ENCODE measurements at places on chromosomes 5 and 9. TPM values are rescaled to one million over a fixed set of nuclear protein-coding genes. Genes with fewer than 3 reads are reported as not detected.

The PCDHAC1 gene
- 0.21 TPM for polyA plus RNA-seq

The SLCO6A1 gene
- not detected for polyA plus RNA-seq

The CCDC187 gene
- not detected for polyA plus RNA-seq

The C8G gene
- 0.28 TPM for polyA plus RNA-seq

The ANKRD20A1 gene
- polyA plus RNA-seq = not detected

The PCDHGB2 gene
- polyA plus RNA-seq = 4.5 TPM

The OCLN gene
- polyA plus RNA-seq = 6.5 TPM

The EGFLAM gene
- 0.13 TPM for polyA plus RNA-seq

The MOCS2 gene
- polyA plus RNA-seq = 35.2 TPM

The FYB1 gene
- not detected for polyA plus RNA-seq

The LHFPL2 gene
- polyA plus RNA-seq = 8.6 TPM

The BAAT gene
- polyA plus RNA-seq = 0.02 TPM

The PCDHB8 gene
- 3.0 TPM for polyA plus RNA-seq

The NTRK2 gene
- polyA plus RNA-seq = 0.05 TPM

The TMEM252 gene
- not detected for polyA plus RNA-seq

The SHOC1 gene
- not detected for polyA plus RNA-seq

The TEK gene
- polyA plus RNA-seq = 0.03 TPM

The ABO gene
- not detected for polyA plus RNA-seq

The ORM2 gene
- not detected for polyA plus RNA-seq

The OR1Q1 gene
- polyA plus RNA-seq = 0.29 TPM

The HNRNPAB gene
- 157 TPM for polyA plus RNA-seq

The PCSK5 gene
- polyA plus RNA-seq = 0.03 TPM

The OTULIN gene
- polyA plus RNA-seq = 10.4 TPM

The OGN gene
- 0.03 TPM for polyA plus RNA-seq

The B4GALT7 gene
- 37.5 TPM for polyA plus RNA-seq

The PCDHB9 gene
- 2.4 TPM for polyA plus RNA-seq

The ATP6V0E1 gene
- polyA plus RNA-seq = 215 TPM

The SPATA24 gene
- polyA plus RNA-seq = 7.6 TPM

The SLC36A1 gene
- polyA plus RNA-seq = 4.1 TPM

The EGFL7 gene
- polyA plus RNA-seq = 43.0 TPM

The ACTBL2 gene
- polyA plus RNA-seq = 0.99 TPM

The MRPL22 gene
- 41.0 TPM for polyA plus RNA-seq

The FAM81B gene
- polyA plus RNA-seq = 0.21 TPM

The GMCL2 gene
- polyA plus RNA-seq = not detected

The ESM1 gene
- polyA plus RNA-seq = 37.4 TPM

The PAEP gene
- not detected for polyA plus RNA-seq

The ZNF608 gene
- polyA plus RNA-seq = 5.2 TPM

The PRPF4 gene
- 22.5 TPM for polyA plus RNA-seq

The DBH gene
- 1.2 TPM for polyA plus RNA-seq

The BTNL8 gene
- not detected for polyA plus RNA-seq
